ENCODE measurements at places on chromosomes 7 and 10.

- DNase-seq: no peak
Observed at GRCh38 chr7:43869867-43870240, 537 bp upstream of the MRPS24 start.

GRCh38 chr10:93028883-93029282 lies 31.7 kb upstream of the CYP26C1 start:
- no peak for DNase-seq

- DNase-seq: no peak
Observed at GRCh38 chr10:101773923-101774588, 1.9 kb downstream of the FGF8 start.

DNA sequence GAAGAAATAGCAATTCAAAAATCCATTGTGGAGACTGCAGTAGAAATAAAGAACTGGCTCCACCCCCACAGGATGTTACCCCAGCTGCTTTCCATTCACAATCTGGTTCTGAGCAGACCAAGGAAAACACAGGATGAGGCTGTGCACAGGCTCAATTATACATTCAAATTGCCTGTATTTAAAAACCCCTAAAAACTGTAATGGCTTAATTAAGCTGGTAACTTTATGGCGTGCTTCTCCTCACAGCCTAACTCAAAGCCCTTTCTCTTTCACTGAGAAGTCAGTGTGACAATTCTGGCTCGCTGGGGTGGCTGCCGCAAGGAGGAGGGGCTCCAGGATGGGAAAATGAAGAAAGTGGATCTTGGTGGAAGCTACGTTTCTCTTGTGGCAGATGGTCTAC lies 1191.1 kb downstream of the SORCS1 start:
- DNase-seq: no peak

DNA sequence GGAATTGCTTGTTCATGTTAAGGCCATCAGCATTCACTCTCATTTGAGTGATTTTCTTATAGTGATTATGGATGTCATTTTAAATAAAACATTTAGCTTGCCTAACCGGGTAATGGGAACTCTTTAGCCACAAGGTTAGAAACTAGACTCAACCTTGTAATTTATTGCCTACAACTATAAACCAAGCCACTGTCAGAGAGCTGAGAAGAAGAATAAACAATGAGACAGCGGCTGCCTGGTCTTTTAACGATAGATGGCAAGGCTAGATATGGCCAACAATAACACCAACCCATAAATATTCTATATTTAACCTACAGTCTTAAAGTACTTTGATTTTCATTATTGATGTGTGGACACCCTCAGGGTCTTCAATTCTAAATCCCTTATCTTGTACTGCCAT lies 27.8 kb upstream of the INHBA start:
- DNase-seq: no peak

DNA sequence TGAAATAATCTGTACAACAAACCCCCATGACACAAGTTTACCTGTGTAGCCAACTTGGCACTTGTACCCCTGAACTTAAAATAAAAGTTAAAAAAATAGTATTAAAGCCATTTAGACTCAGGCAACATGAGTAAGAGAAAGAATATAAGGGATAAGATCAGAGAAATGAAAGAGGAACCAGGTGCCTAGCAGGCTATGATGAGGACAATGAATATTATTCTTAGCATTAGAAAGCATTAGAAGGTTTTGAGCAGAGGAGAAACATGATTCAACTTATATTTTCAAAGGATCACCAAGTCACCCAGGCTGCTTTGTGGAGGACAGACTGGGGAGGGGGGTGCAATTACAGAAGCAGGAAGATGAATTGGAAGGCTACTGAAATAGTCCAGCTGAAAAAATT lies 48.1 kb upstream of the TES start:
- no peak for DNase-seq

GRCh38 chr7:127532151-127532550 lies 53.2 kb downstream of the GCC1 start:
- no peak for DNase-seq

DNA sequence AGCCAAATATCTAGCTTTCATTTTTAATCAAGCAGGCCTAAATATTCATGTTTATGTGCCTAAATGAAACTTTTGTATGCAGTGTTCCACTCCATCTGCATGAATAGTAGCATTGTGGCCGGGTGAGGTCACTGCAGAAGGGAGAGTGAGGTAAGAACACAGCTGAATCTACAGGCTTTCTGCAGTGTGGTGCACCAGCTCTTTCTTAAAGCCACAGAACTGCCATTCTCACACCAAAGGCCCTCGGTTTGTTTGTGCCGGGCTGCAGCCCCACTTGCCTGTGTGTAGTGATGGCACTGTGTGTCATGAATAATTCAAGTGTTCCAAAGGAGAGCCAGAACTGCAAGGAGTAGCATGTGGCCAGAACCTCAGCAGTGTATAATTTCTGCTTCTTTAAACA lies 204.1 kb downstream of the TRIL start:
- peak; percentile 20 for DNase-seq

GRCh38 chr10:6394084-6394483 lies 186.0 kb downstream of the PRKCQ start:
- DNase-seq: no peak

DNA sequence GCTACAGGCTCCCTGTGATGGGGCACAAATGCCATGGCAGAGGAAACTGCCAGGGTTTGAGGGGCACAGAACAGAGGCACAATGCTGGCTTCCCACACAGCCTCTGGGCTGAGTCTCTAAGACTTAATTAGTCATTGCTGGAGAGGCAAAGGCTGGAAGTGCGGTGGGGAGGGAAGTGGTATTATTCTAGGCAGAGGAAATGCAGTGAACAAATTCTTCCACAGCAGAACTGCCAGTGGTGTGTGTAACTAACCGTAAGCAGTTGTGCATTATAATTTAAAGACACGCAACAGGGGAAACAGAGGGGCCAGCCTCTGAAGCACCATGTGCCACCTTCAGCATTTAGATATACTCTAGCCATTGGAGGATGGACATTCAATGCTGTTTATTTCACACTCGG lies 12.8 kb downstream of the ICA1 start:
- DNase-seq: no peak

- DNase-seq: no peak
Observed at GRCh38 chr7:38829488-38830165, 79.4 kb downstream of the VPS41 start.

GRCh38 chr10:99285881-99286280 lies 43.3 kb upstream of the CNNM1 start:
- DNase-seq: no peak

GRCh38 chr10:48604991-48605508 lies at the start of gene ARHGAP22:
ARHGAP22 (minus strand) TSS chr10:48605073; CDS start chr10:48604796, 277 bp downstream.
- DNase-seq: peak; percentile 71

DNA sequence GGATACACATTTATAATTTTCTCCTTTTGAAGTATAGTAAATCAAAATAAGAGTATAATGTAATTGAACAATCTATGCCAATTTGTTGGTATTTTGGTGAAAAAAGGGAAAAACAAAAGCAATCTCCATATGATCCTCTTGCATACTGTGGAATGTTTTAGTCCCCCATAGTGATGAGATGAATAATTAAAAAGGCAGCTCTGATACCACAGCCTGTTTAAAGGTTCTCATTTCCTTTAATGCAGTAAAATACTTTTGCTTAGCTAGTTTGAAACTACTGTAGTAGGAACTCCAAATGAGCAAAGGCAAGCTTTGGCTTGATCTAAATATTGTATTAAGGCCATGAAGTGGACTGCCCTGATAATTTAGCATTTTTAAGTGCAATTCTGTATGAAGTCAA lies 77.6 kb downstream of the VTI1A start:
- no peak for DNase-seq

DNA sequence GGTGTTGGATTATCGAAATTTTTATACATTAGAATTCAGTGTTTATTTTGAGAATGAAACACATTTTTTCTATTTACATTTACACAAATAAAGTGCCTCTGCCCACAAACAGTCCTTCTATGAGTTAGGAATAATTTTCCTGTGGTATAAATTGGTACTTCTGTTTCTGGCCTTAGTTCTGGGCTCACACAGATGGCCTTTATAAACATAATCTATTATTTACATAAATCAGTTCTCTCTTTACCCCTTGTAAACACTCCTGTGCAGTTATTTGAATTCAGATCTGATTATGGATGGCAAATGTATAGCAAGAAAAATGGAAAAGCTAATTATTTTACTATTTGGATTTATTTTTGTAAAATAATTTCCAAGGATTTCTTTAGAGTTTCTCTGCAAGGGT lies 143.2 kb downstream of the PRKG1 start:
- DNase-seq: no peak

DNA sequence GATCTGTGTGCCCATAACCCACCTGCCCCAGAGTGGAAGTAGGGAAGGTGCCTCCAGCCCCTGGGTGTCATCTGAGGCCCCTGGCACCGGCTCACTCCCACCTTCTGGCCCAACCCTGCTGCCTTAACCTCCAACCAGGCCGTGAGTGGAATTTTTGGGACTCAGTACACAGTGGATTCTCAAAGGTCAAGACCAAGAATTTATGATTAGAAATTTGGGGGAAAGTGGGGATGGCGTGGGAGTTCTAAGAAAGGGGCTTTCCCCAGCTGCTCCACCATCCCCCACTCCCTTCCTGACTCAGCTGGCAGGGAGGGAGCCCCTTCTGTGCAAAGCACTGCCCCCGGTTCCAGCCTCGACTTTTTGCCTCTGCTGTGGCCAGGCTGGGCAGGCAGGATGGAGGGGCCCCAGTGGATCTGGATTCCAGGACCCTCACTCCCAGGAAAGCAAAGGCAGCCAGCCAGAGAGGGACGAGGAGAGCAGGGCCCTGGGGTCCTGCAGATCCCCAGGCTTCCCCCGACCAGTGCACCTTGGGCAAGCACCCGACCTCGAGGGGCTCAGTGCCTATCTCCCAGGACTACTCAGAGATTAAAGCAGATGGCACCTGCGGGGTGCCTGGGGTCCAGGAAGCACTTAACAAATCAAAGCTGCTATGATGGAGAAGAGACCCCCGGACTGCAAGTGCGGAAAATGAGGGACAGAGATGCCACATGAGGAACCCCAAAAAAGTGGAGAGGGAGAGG lies 12.8 kb downstream of the SPOCK2 start:
- no peak for DNase-seq

DNA sequence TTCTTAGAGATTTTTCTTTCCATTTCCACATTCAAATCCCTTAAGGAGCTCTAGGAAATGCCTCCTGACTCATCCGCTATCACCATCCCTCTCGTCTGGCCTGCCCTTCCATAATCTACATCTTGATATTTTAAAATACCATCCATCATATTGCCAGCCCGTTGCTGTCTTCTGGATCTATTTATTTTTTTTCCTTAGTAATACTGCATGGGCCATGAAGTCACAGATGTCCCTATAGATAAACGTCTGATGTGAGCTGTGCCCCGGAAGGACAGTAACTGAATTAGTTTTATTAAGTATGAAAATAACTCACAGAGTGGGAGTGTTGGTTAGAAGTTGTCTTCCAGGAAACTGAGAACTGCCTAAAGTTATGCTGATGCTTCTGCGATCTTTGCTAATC lies 76.2 kb downstream of the KLF6 start:
- no peak for DNase-seq

- no peak for DNase-seq
Observed at GRCh38 chr7:2794836-2795636, 49.1 kb downstream of the GNA12 start.

DNA sequence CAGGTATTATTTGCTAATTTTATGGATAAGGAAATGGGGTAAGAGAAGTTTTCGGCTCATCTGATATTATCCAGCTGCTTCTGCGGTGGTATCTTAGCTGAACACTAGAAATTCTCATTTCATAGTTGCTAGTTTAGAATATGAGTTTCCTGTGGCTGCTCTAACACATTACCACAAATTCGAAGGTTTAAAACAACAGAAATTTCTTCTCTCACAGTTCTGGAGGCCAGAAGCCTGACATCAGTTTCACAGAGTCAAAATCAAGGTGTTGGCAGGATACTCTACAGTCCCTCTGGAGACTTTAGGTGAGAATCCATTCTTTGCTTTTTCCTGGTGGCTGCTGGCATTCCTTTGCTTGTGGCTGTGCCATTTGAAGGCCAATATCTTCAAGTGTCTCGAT lies 205.9 kb downstream of the PTEN start:
- no peak for DNase-seq

- no peak for DNase-seq
Observed at GRCh38 chr10:6667679-6668270, 87.7 kb upstream of the PRKCQ start.

DNA sequence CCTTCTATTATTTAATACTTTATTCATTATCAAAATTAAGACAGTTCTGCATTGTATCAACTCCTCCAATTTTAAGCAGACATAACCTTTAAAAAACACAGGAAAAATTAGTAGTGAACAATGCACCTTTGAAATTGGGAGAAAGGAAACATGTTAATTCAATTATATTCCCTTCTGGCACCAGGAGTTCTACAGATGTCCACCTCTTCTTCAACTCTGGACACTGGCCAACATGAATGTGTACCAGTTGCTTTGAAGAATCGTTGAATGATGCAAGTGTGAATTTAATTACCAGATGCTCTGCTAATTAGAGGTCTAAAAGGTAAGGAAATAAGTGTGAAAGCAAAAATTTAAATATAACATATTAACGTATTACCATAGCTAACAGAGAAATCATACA lies 206.7 kb upstream of the IGFBP3 start:
- DNase-seq: no peak

GRCh38 chr7:41439515-41439879 lies 263.4 kb downstream of the INHBA start:
- DNase-seq: no peak

GRCh38 chr10:89301721-89302445 lies at the start of gene IFIT2:
IFIT2 (plus strand) TSS chr10:89302046; CDS start chr10:89302124, 78 bp downstream.
- peak; percentile 59 for DNase-seq

GRCh38 chr7:196283-196682 lies 3.9 kb downstream of the FAM20C start:
- no peak for DNase-seq

GRCh38 chr10:52452600-52453493 lies 138.8 kb downstream of the DKK1 start:
- no peak for DNase-seq

- DNase-seq: no peak
Observed at GRCh38 chr7:111239437-111239836, 148.5 kb downstream of the LRRN3 start.

DNA sequence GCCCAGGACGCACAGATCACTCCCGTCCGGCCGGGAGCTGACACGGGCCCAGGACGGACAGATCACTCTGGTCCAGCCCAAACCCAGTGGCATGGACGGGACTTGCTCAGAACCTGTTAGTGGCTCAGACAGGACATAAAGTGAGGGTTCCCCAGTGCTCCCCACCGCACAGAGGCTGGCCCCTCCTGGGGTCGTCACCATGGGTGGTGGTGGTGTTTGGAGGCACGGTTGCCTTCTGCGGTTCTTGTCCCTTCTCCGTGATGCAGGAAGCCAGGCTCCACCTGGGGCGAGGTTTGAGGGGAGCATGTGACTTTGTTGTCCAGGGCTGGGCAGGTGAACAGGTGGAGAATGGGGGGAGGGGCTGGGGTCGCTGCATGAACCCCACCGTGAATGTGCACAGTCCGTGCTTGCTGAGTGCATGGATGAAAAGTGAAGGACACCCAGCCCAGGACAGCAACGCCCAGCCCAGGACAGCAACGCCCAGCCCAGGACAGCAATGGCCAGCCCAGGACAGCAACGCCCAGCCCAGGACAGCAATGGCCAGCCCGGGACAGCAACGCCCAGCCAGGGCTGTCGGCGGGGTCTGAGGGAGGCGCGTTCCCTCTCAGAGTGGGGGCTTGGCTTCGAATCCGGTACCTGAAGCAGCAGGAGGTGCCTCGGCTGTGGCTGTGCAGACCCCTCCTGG lies 26.7 kb downstream of the FAM20C start:
- DNase-seq: no peak

GRCh38 chr10:131843881-131844284 lies 56.9 kb upstream of the PPP2R2D start:
- DNase-seq: no peak
